ENCODE measurements at places on chromosomes 5 and 9.
A peak's percentile ranks its signal among the peaks of the same experiment; 100 is the strongest.

DNA sequence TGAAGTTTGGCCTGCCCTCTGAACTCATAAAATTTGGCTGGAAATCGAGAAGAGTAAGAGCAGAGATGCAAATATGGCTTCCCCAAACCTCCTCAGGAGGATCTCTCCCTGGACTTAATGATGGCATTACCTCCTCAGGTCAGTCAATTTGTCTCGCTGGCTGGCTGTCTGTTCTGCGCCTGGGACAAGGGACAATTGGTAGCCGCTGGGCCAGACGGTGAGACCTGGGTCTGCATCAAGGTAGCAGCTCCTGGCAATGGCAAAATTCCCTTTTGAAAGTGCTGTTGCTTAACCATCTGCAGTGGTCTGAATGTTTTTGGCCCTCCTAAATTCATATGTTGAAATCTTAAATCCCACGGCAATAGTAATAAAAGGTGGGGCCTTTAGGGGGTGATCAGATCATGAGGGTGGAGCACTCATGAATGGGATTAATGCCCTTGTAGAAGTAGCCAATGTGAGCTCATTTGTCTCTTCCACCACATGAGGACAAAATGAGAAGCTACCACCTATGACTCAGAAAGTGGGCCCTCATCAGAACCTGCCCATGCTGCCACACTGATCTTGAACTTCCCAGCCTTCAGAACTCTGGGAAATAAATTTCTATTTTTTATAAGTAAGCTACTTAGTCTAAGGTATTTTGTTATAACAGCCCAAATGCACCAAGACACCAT, 439.3 kb upstream of the KLF4 start:
- no peak for DNase-seq

GRCh38 chr9:111030492-111030891, 7.8 kb downstream of the LPAR1 start:
- no peak for DNase-seq

DNA sequence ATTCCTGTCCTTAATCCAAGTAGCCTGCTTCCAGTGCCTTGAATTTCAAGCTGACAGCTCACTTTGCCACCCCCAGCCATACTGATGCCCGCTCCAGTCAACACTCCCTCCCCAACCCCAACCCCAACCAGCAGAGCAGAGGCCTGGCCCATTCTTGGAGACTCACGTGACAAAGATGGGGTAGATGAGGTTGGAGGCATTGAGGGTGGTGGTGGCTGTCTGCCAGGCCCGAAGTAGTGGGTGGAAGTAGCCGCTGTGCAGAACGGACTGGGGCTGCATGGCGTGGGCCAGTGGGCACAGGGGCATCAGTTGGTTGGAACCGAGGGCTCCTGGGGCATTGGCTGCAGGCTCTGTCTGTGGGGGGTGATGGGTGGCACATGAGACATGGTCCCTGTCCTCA, 7.8 kb downstream of the ALAD start:
- no peak for DNase-seq

DNA sequence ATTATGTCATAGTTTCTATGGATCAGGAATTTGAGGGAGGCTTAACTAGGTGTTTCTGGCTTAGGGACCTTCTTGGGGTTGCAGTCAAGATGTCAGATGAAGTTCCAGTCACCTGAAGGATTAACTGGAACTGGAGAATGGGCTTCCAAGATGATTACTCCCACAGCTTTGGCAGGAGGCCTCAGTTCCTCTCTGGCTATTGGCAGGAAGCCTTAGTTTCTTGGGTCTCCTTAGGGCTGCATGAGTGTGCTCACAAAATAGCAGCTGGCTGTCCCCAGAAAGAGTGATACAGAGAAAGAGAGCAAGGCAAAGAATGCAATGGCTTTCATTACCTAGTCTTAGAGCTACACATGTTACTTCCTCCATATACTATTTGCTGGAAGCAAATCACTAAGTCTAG, 138.1 kb upstream of the TLE4 start:
- DNase-seq, result no peak

- no peak for DNase-seq
Measured at GRCh38 chr9:117951127-117951526, 246.9 kb downstream of the TLR4 start.

- peak; percentile 64 for DNase-seq
Measured at GRCh38 chr5:141476132-141476911, 556 bp downstream of the PCDHGC3 start.

GRCh38 chr9:129514891-129515290, 106.0 kb downstream of the C9orf50 start:
- no peak for DNase-seq

- DNase-seq, result no peak
Measured at GRCh38 chr5:20023686-20024180, 35.7 kb upstream of the CDH18 start.

- DNase-seq, result peak; percentile 75
Measured at GRCh38 chr9:29211580-29212396, 1638.5 kb upstream of the C9orf72 start.

GRCh38 chr5:25662610-25663009, 1017.8 kb upstream of the CDH10 start:
- no peak for DNase-seq

DNA sequence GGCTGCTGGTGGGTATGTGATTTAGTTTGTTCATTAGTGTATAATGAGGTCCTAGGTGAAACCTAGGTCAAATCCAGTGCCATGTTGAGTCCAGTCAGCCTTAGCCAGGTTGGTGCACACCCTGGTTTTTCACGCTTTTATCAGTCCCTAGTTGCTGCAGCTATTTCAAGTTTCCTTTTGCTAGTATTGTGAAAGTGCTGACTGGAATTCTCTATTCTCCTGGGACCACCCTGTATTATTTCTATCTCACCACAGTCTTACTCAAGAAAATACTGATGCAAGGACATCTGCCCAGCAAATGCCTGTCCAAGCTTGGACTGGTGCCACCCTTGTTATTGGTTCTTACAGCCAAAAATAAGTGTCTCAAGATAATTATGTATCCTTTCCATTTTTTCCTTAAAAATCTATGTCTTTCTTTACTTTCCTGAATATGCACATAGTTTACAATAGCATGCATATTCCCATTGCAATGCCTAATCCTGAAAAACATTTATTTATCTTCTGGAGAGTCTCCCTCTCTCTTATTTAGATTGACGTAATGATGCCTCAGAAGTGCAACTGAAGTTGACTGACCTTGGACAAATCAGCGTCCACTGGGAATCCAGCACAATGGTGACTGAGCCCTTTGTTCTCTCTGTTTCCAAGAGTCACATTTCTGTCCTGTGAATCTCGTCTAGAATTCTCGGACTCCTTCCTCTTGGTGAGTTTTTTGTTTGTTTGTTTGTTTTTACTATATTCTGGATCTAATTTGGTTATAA, 1075.0 kb downstream of the CDH9 start:
- DNase-seq, result no peak

DNA sequence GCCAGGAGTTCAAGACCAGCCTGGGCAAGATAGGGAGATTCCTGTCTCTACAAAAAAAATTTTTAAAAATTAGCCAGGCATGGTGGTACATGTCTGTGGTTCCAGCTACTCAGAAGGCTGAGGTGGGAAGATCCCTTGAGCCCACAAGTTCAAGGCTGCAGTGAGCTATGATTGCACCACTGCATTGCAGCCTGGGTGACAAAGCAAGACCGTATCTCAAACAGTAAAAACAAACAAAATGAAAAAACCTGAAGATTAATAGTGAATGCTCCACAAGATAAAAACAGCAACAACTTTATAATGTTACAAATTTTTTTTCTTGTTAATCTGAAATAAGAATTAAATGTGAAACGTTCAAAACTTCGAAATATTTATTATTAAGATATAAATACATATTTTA, 2.7 kb upstream of the TMEM267 start:
- no peak for DNase-seq

DNA sequence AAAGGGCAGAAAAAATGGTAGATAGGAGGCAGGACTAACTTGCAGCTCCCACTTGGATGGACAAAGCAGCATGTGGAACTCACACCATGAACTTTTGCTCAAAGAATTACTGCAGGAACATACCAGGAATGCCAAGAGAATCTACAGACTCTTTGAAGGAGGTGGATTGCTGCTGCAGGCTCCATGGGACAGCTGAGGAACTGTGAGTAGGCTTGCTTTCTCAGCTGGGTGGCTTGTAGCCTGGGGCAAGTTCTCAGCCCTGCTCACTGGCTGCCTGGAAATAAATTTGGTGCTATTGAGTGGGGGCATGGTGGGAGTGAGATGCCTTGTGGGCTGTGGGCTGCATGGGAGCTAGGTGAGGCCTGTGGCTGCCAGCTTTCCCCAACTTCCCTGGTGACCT, 574.5 kb downstream of the PRELID2 start:
- DNase-seq, result no peak

GRCh38 chr5:120466341-120467006, 2.4 kb downstream of the PRR16 start:
- no peak for DNase-seq

GRCh38 chr9:101508211-101508610, 25.4 kb upstream of the RNF20 start:
- DNase-seq, result no peak

DNA sequence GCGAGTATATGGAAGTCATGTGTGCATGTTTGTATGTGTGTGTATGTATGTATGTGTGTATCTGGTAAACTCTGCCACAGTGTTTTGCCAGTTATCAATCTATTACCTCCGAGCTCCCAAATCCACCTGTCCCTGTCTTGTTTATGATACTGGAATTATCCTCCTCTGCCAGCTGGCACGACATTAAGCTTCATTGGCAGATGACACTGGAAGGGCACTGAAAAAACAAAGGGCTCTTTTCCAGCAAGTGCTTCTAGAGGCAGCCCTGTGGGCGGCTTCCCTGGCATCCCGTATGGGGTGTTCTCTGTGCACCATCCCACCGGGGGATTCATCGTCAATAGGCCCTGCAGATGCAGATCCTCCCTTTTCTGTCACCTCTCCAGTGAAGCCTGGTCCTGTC, 221.5 kb downstream of the MSX2 start:
- no peak for DNase-seq

DNA sequence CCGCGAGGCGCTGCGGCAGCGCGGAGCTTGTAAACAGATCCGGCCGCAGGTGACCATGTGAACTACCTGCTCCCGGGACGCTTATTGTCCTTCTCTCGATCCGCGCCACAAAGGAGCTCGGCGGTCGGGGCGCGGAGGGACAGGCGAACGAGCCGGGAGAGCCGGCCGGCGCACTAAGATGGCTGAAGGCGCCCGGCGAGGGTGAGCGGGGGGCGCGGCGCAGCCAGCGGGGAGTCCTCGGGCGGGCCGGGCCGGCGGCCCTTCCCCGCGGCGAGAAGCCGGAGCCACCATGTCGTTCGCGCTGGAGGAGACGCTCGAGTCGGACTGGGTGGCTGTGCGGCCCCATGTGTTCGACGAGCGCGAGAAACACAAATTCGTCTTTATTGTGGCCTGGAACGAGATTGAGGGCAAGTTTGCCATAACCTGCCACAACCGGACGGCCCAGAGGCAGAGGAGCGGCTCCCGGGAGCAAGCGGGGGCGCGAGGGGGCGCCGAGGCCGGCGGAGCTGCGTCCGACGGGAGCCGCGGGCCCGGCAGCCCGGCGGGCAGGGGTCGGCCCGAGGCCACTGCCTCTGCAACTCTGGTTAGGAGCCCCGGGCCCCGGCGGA, 535 bp downstream of the JMY start:
- DNase-seq, result peak; percentile 70

DNA sequence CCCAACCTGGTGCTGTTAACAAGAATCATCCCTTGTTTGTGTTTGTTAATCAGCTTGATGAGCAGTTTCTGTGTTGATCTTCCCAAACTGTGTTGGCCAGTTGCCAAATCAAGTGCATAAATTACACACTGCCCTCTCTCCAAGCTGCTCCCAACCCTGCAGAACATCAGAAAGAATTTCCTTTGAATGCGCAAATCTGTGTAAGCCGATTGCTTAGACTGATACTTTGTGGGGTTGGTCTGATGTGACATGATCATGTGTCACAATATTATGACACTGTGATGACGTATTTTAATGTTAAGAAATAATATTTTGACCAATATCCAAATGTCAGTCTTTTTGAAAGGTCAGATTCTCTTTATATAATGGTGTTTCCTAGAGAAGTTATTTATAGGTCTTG, 766.4 kb upstream of the WWC1 start:
- DNase-seq, result no peak

DNA sequence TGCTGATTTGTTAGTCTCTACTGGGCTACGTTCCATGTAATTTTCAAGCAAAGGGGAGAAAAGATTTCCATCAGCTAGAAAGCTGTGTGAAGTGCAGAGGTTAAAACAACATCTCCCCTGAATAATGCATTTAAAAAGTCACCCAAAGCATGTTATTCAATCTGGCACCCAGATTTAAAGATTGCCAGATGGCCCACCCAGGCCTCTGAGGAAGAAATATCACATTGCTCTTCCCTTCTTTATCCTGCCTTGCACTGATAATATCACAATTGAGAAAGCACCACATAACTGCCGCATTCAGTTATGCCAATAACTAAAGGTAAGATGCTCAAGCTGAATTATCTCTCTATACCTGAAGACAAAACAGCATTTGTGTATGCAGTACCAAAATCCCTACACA, 119.4 kb upstream of the PUM3 start:
- DNase-seq, result no peak

GRCh38 chr5:150723845-150724244, 23.0 kb upstream of the RBM22 start:
- no peak for DNase-seq

- peak; percentile 44 for DNase-seq
Measured at GRCh38 chr9:124477211-124477647, 27.0 kb downstream of the ADGRD2 start.

DNA sequence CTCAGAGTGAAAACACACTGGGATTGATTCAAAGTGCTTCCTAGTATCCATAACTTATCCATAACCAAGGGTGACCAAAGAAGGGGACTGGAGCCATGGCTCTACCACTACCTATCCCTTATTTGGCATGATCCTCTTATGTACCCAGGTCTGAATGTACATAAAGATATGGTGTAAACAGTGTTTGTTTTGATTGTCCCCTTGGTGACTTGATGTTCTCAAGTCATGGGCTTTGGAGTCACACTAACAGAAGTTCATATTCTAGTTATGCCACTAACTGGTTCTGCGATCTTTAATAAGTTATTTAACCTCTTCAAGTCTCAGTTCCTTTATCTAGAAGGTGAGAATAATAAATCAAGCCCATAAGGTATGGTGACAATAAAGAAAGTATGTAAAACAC, 283.4 kb upstream of the PTGER4 start:
- DNase-seq, result no peak

- no peak for DNase-seq
Measured at GRCh38 chr9:79221084-79221483, 350.7 kb upstream of the TLE4 start.
